ENCODE measurements at places on chromosomes 12 and 14.
A peak's percentile ranks its signal among the peaks of the same experiment; 100 is the strongest.

DNA sequence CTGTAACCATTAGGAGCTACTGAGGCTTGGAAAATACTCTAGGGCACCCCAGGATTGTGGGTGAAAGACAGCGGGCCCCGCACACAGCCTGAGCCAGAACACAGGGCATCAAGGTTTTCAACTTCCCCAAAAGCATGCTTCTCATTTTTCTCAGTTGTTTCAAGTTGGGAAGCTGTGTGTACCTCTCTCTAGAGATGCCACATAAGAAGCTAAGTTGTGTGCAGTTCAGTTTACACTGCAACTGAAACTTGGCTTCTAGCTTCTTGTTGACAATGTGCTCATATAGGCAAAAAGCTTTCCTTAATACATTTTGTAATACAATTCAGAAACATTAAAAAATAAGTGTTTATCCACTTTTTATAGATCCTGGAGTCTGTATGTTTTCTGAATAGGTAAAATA is 88.1 kb upstream of the PTPRR start:
- no peak for DNase-seq

DNA sequence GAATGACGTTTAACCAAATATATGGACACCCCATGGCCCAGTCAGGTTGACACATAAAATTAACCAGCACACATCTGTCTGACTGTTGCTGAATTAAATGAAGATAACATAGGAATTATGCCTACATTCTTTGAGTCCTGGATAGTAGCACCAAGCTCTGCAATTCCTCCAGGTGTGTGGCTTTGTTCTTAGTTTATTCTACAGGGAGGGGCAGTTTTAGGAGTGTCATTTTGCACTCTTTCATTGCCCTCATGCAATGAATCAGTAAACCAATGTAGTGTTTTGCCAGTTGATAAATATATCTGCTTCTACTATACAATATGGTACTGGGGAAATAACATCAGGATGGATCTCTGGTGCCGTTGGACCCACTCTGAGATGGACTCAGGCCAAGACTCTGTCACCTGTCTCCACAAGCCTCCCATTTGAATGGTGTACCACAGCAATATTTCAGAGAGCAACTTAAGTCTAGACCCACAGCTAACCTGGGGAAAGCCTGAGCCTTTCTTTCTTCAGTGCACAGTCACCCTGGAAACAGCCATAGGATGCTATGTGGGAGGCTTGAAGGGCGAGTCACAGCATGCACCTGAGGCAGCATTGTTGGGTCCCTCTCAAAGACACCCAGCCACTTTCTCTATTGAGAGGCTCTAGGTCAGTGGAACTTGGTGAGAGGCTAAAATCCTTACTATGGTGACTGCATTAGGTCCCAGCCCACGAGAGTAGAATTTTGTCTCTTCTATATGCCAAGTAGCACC is 73.2 kb downstream of the ANO4 start:
- DNase-seq = no peak

- DNase-seq = no peak
These were observed 9.1 kb downstream of the KRT83 start for GRCh38 chr12:52312086-52312485.

- no peak for DNase-seq
These were observed 29.4 kb upstream of the GPR68 start for GRCh38 chr14:91273885-91274273.

- DNase-seq = no peak
These were observed 125.2 kb upstream of the RFLNA start for GRCh38 chr12:124169577-124170284.

DNA sequence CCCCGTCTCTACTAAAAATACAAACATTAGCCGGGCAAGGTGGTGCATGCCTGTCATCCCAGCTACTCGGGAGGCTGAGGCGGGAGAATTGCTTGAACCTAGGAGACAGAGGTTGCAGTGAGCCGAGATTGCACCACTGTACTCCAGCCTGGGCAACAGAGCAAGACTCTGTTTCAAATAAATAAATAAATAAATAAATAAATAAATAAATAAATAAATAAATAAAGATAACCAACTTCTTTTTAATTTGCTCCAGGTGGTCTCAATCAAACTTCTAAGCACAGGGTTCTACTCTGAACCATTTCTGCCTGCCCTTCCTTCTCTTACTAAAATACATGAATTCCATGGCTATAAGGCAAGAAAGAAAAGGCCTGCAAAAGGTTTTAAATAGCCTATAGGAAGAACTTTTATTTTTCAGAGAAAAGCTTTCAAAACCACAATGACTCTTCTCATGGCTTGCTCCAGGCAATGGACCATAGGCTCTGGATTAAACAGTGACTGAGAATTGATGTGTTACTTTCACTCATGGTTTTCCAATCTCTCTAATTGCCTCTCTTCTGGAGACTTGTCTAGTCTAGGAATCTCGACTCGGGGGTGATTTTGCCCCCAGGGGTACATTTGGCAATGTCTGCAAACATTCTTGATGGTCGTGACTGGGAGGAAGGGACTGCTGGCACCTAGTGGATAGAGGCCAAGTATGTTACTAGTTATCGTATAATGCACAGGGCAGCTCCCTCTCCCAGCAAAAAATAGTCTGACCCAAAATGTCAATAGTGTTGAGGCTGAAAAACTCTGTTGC is 14.4 kb downstream of the IGF1 start:
- no peak for DNase-seq

GRCh38 chr12:125330645-125331341 is 265.6 kb downstream of the AACS start:
- peak; percentile 88 for DNase-seq

DNA sequence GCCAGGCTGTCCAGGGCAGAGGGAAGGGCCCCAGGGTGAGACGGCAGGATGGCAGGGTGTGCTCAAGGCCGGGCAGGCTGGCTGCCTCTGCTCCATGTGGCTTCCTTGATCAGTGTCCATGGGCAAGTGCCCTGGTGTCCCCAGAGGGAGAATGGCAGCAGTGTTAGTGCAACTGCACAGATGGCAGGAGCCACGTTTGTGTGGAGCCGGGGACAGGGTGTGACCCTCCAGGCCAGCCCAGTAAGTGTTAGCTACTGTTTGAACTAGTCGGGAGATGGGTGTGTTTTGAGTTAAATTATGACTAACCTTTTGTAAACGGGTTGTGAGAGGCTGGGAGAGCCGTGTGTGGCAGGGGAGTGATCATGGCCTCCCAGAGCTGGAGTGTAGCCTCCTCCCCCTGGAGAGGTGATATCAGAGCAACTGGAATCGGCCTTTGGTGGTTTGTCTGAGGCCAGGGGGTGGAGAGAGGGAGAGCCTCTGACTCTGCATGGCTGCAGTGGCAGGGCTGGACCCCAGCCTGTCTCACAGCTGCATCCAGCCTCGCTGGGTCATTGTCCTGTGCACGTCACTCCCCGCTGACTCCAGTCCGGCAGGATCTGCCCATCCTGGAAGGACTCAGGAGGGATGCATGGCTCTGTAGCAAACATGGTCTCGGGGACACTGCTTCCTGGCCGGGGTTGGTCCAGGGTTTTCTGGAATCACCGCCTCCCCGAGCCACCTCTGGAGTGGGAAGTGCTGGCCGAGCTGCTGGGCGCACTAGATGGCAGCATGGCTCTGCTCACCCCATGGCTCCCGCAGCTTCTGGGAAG is 27.8 kb downstream of the AACS start:
- no peak for DNase-seq

- no peak for DNase-seq
These were observed 8.9 kb downstream of the DDHD1 start for GRCh38 chr14:53144244-53144643.

DNA sequence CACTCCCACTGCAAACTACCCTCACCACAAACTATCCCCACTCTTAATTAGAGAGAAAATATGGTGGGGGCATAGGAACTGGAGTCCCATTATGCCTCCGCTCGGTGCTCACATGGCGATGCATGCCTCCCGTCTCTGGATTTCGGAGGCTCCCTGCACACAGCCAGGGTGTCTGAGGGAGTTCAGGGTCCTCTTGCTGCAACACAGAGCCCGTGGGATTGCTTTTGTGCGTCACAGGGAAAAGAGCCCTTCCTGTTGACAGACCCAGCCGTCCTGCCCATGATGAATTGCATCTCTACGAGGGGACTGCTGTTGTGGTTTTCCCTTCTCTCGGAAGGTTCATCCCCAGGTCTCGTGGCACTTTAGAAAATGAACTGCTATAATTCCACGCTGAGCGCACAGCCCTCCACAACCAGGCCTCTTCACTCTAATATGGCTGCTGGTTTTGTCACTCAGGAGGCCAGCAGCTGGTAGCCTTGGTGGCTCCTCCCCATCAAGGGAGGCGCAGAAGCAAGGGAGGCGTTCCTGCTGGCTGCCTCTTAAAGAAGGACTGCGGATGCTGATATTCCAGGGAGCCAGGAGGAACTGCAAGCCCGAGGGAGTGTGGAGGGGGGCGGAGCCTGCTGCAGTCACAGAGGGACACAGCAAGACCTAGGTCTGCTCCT is 158.0 kb downstream of the KCNA5 start:
- no peak for DNase-seq

GRCh38 chr12:110742096-110742717 is 484 bp downstream of the PPP1CC start:
- DNase-seq = no peak

DNA sequence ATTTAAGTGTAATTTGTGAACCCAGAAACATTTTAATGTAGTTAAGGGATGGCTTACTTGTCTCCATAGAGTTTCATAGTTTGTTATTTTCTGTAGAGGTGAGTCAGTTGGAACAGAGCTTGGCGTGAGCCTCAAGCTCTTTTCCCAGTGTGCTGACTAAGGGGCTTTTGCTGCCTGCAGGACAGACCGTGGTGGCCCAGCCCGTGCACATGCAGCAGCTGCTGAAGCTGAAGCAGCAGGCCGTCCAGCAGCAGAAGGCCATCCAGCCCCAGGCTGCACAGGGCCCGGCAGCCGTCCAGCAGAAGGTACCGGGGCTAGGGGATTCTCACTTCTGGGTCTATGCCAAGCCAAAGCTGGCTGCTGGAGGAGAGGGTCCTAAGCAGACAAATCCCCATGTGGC is 76.9 kb downstream of the DDX51 start:
- no peak for DNase-seq

DNA sequence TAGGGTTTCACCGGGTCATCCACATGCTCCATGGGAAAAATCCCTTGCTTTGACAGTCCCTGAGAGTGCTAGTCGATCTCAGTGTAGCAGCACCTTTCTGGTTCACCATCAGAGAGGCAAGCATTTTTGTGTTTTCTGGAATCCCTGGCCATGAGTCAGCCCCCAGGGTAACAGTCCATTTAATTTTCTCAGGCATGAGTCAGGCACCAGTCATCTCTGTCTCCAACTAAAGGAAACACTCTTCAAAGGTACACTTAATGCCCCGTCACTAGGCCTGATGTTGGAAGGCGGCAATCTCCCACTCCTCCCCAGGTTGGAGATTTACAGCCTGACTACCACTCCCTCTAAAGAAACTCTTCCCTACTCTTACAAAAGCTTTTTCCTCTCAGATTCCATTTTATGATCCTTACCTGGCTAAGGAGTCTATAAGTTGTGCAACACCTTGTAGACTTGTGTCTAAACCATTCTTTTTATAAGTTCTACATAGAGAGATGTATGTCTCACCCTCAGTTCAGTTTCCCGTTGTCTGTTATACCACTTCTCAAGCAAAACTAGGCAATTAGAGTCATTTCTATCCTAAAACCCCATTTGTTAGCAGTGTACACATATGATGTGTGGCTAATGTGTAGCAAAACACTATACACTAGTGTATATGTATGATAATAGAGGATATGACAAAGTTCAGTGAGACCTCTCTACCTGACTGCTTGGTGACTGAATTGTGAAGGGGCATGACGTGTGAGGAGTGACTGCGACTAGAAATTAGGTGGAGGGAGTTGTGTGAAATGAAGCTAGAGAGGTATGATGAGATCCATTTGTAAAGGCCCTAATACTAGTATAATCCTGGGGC is 24.6 kb downstream of the TMEM19 start:
- no peak for DNase-seq

GRCh38 chr12:72241552-72241951 is 30.6 kb upstream of the TRHDE start:
- DNase-seq = no peak

DNA sequence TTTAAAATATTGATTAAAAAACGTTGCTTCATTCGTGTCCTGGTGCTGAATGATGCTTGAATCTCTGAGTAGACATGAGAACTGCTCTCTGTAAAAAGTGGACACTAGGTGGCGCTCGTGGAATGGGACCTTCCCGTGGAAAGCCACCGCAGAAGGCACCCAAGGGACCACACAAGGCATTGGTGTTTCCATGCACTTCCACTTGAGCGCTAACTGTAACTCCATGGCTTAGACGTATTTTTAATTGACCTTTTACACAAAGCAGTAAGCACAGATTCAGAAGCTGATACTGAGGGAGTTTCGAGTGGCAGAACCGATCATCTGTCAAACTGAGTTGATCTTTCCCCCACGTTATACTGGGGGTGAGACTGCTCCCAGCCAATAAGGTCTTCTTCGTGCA is 135.3 kb downstream of the PRKCH start:
- peak; percentile 90 for DNase-seq

- no peak for DNase-seq
These were observed 118.0 kb downstream of the SINHCAF start for GRCh38 chr12:31207799-31208465.

DNA sequence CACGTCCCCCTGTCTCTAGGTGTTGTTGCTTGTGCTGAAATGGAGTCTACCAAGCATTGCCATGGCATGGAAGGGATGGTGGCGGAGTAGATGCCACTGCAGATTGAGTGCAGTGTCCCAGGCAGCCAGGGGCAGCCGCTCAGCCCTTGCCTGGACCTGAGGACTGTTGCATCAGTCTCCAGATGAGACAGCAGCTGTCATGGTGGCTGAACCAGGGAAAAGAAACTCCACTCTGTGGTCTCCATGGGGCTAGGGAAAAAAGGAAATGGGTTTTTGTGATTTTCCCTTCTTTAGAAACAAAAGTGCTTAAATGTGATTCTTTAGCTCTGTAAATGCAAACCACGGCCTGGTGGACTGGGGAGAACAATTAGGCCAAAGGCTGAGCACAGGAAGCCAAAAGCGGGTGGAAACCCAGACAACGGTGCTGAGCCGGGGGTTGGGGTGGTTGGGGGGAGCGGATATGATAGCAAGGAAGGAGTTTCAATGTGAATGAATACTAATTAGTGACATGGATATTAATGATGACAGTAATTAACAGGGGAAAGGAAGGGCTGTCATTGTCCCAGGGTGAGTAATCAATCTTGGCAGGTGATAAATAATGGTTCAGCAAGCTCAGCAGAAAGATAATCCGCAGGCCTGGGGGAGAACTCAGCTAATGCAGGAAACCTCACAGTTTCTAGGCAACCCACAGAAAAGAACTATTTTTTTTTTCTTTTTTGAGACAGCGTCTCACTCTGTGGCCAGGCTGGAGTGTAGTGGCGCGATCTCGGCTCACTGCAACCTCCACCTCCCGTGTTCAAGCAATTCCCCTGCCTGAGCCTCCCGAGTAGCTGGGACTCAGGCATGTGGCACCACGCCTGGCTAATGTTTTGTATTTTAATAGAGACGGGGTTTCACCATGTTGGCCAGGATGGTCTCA is 442.6 kb downstream of the DPF3 start:
- no peak for DNase-seq

GRCh38 chr12:22014783-22015144 is 31.3 kb upstream of the CMAS start:
- no peak for DNase-seq

- DNase-seq = no peak
These were observed 4.3 kb upstream of the ASCL1 start for GRCh38 chr12:102953221-102953620.

Measured in activated CD8-positive, alpha-beta memory T cell treated with anti-CD3 and anti-CD28 coated beads, Interleukin-2, amount 50 U/mL, for 48 hours (primary cell).